Psoas muscle (tissue), 8 donors: ENCODE measurements at places on chromosomes 4 and X. TPM values are rescaled to one million over a fixed set of nuclear protein-coding genes. Genes with fewer than 3 reads are reported as not detected.

DNA sequence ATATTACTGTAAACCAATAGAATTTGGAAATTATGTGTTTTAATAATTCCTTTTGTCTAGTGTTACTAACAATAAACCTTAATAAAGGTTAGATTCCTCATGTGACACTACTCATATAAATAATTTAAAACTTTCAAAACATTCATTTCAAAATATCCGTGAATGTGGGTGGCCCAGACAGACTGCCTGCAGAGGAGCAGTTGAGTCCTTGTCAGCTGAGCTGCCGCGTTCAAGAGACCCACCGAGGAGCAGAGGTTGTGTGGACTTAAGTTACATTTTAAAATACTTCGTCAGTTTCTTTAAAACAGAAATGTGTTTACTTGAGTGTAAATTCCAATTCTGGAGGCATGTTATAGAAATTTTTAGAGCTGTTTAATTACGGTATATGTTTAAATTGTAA, 64.2 kb upstream of the HGFAC start:
- no peaks in the 10 kb centered on the region for H3K36me3 ChIP-seq
- H3K27me3 ChIP-seq, result no peaks in the 10 kb centered on the region
- no peak overlapping the region for H3K27ac ChIP-seq
- H3K4me1 ChIP-seq, result no peaks in the 10 kb centered on the region
- no peak overlapping the region for H3K4me3 ChIP-seq

GRCh38 chr4:110041735-110042134, 129.1 kb downstream of the EGF start:
- no peaks in the 10 kb centered on the region for H3K36me3 ChIP-seq
- H3K27me3 ChIP-seq, result no peaks in the 10 kb centered on the region
- no peaks in the 10 kb centered on the region for H3K4me1 ChIP-seq
- no peak overlapping the region for H3K27ac ChIP-seq
- no peak for DNase-seq

GRIA2 gene
- polyA plus RNA-seq, result 0.09 TPM

GRCh38 chrX:136747003-136747986, 33.4 kb downstream of the ARHGEF6 start:
- no peak overlapping the region for H3K4me3 ChIP-seq
- H3K27me3 ChIP-seq, result no peaks in the 10 kb centered on the region
- H3K4me1 ChIP-seq, result peaks cover 40% of the 10 kb centered on the region
- no peaks in the 10 kb centered on the region for H3K36me3 ChIP-seq

GRCh38 chr4:32148111-32148666, 1428.0 kb downstream of the PCDH7 start:
- no peaks in the 10 kb centered on the region for H3K36me3 ChIP-seq
- no peaks in the 10 kb centered on the region for H3K4me1 ChIP-seq
- no peak overlapping the region for H3K4me3 ChIP-seq
- DNase-seq, result no peak
- no peaks in the 10 kb centered on the region for H3K27me3 ChIP-seq
- no peak overlapping the region for H3K27ac ChIP-seq

GRCh38 chr4:99587803-99588202, 13.2 kb downstream of the MTTP start:
- H3K4me3 ChIP-seq, result no peak overlapping the region
- DNase-seq, result no peak
- peak overlapping the region; percentile 4 for H3K27ac ChIP-seq
- H3K27me3 ChIP-seq, result no peaks in the 10 kb centered on the region

- H3K27ac ChIP-seq, result no peak overlapping the region
- no peaks in the 10 kb centered on the region for H3K27me3 ChIP-seq
- H3K36me3 ChIP-seq, result no peaks in the 10 kb centered on the region
- H3K4me1 ChIP-seq, result no peaks in the 10 kb centered on the region
Measured at GRCh38 chrX:133670383-133670782, 255.1 kb upstream of the GPC4 start.

DNA sequence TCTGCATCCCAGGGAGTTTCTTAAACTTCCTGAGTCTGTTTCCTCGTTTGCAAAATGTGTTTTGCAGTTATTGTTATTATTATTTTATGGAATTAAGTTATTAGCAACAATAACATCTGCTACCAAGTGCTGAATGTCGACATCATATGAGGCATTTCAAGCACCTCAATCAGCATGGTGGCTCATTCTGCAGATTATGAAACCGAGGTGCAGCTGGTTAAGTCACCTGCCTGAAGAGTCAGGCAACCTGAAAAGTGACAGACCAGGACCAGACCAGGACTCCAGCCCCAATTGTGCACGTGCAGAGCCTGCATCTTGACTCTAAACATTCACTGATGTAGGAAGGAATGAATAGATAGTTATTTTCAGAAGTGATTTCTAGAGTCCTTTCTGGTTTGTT, 99.8 kb downstream of the AFAP1 start:
- H3K27me3 ChIP-seq, result no peaks in the 10 kb centered on the region
- no peak overlapping the region for H3K4me3 ChIP-seq
- H3K27ac ChIP-seq, result no peak overlapping the region
- H3K36me3 ChIP-seq, result peaks cover 9% of the 10 kb centered on the region
- no peak for DNase-seq

IL3RA gene
- polyA plus RNA-seq, result 3.4 TPM

XPNPEP2 gene
- 0.52 TPM for polyA plus RNA-seq

- peak overlapping the region; percentile 85 for H3K27ac ChIP-seq
- no peaks in the 10 kb centered on the region for H3K27me3 ChIP-seq
- peaks cover 16% of the 10 kb centered on the region for H3K4me1 ChIP-seq
- H3K36me3 ChIP-seq, result no peaks in the 10 kb centered on the region
Measured at GRCh38 chrX:68894513-68895340, 65.9 kb downstream of the EFNB1 start.

IL15 gene
- polyA plus RNA-seq, result 3.0 TPM

DNA sequence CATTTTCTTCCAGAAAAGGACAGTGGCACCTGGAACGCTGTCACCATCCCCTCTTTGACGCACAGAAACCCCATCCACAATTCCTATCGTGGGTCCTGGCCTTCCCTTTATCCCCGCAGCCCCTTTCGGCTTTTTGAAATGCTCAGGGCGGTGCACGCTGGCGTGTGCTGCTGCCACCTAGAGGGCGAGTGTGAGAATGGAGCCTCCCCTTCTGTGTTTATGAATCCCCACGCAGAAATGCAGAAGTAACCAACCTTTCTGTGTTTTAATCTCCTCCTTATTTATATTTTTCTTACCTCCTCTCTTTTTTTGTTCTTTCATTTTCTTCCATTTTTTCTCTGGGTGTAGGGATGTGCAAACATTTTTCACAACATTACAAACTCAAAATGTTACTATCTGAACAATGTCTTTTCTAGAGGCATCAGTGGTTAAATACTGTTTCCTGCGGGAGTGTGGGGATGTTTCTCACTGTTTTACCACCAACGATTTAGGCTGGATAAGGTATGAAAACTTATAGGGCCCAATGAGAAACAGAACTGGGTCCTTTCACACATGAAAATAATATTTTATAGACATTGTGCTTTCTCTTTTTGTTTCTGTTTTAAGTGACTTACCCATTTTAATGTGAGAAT, 50.0 kb downstream of the TMA16 start:
- no peak overlapping the region for H3K27ac ChIP-seq
- peak overlapping the region; percentile 41 for H3K4me3 ChIP-seq
- no peaks in the 10 kb centered on the region for H3K4me1 ChIP-seq
- H3K36me3 ChIP-seq, result no peaks in the 10 kb centered on the region
- no peaks in the 10 kb centered on the region for H3K27me3 ChIP-seq

HTR2C gene
- not detected for polyA plus RNA-seq

- no peak overlapping the region for H3K4me3 ChIP-seq
- H3K27me3 ChIP-seq, result no peaks in the 10 kb centered on the region
- no peak overlapping the region for H3K27ac ChIP-seq
- H3K4me1 ChIP-seq, result no peaks in the 10 kb centered on the region
- H3K36me3 ChIP-seq, result no peaks in the 10 kb centered on the region
Measured at GRCh38 chrX:31449965-31450364, 378.1 kb upstream of the FTHL17 start.

DNA sequence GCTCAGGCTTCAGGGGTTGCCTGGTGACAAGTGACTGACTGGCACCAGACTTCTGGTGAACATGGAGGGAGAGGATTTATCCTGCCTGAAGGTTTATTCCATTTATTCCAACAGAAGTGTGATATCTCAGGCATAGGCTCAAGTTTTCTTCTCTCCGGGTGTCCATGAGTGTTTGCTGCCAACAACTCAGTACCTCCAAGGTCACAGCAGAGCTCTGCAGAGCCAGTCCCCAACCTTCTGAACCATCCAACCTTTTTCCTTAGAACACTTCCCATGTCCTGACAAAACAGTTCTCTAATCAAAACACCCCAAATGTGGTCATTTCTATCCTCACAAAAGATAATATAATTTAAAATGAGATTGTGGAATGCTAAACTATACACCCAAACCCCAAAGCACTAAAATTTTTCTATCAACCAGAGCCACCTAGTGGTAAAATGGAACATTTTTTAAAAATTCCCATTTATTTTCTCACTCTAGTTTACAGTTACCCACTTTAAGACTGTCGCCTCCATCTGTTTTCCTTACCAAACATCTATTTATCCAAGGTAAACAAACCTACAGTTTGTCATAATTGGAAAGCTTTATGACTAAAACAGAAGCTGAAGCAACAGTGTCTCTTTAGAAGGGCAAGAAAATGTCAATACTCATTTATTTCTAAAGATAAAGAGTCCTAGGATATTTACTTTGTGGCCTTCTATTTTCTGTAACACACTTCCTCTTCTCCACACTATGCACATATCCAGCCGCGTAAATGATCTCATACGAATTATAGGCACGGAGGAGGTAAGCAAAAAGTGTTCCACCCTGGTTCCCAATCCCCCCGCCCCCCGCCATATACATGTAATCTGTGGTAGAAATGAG, 39.5 kb downstream of the TMEM154 start:
- no peaks in the 10 kb centered on the region for H3K4me1 ChIP-seq
- H3K4me3 ChIP-seq, result no peak overlapping the region

FAM133A gene
- polyA plus RNA-seq, result not detected

GEMIN8 gene
- polyA plus RNA-seq, result 8.2 TPM

GRCh38 chr4:107094332-107094731, 58.2 kb upstream of the DKK2 start:
- H3K4me1 ChIP-seq, result peaks cover 13% of the 10 kb centered on the region
- no peak for DNase-seq
- H3K27ac ChIP-seq, result no peak overlapping the region
- H3K36me3 ChIP-seq, result no peaks in the 10 kb centered on the region

SEPTIN11 gene
- 5.7 TPM for polyA plus RNA-seq

- H3K36me3 ChIP-seq, result no peaks in the 10 kb centered on the region
- DNase-seq, result peak; percentile 53
- H3K4me1 ChIP-seq, result no peaks in the 10 kb centered on the region
Measured at GRCh38 chr4:73998040-73999011, at the start of gene CXCL5. TSS of gene CXCL5 (minus strand) at chr4:73998677. CDS start at chr4:73998581, 96 bp downstream.

- no peak for DNase-seq
- H3K27me3 ChIP-seq, result no peaks in the 10 kb centered on the region
- peaks cover 21% of the 10 kb centered on the region for H3K4me1 ChIP-seq
- H3K36me3 ChIP-seq, result no peaks in the 10 kb centered on the region
- H3K4me3 ChIP-seq, result no peak overlapping the region
- H3K27ac ChIP-seq, result no peak overlapping the region
Measured at GRCh38 chr4:25427871-25428270, 50.8 kb downstream of the ANAPC4 start.

- no peak overlapping the region for H3K27ac ChIP-seq
- peaks cover 14% of the 10 kb centered on the region for H3K4me1 ChIP-seq
- H3K27me3 ChIP-seq, result no peaks in the 10 kb centered on the region
- H3K36me3 ChIP-seq, result no peaks in the 10 kb centered on the region
Measured at GRCh38 chr4:107835406-107835805, 10.7 kb downstream of the SGMS2 start.

- no peak overlapping the region for H3K4me3 ChIP-seq
- H3K27ac ChIP-seq, result no peak overlapping the region
- no peaks in the 10 kb centered on the region for H3K4me1 ChIP-seq
- no peak for DNase-seq
- H3K27me3 ChIP-seq, result peaks cover 8% of the 10 kb centered on the region
Measured at GRCh38 chrX:19628011-19628575, 112.8 kb upstream of the MAP3K15 start.

AADAT gene
- polyA plus RNA-seq, result 0.96 TPM

UCP1 gene
- polyA plus RNA-seq, result 0.09 TPM

GRCh38 chr4:110867251-110867960, 244.5 kb upstream of the PITX2 start:
- H3K4me1 ChIP-seq, result peaks cover 18% of the 10 kb centered on the region
- no peak overlapping the region for H3K27ac ChIP-seq
- H3K36me3 ChIP-seq, result no peaks in the 10 kb centered on the region
- no peak overlapping the region for H3K4me3 ChIP-seq
- no peaks in the 10 kb centered on the region for H3K27me3 ChIP-seq

- no peak for DNase-seq
- no peaks in the 10 kb centered on the region for H3K36me3 ChIP-seq
- no peaks in the 10 kb centered on the region for H3K27me3 ChIP-seq
- no peaks in the 10 kb centered on the region for H3K4me1 ChIP-seq
- no peak overlapping the region for H3K4me3 ChIP-seq
Measured at GRCh38 chr4:87758270-87758669, 41.1 kb upstream of the IBSP start.

- no peaks in the 10 kb centered on the region for H3K27me3 ChIP-seq
- H3K36me3 ChIP-seq, result no peaks in the 10 kb centered on the region
- no peak overlapping the region for H3K27ac ChIP-seq
- DNase-seq, result no peak
- H3K4me1 ChIP-seq, result no peaks in the 10 kb centered on the region
- no peak overlapping the region for H3K4me3 ChIP-seq
Measured at GRCh38 chr4:19327364-19327763, 924.3 kb upstream of the SLIT2 start.

- H3K36me3 ChIP-seq, result no peaks in the 10 kb centered on the region
- no peak overlapping the region for H3K27ac ChIP-seq
- H3K27me3 ChIP-seq, result no peaks in the 10 kb centered on the region
- H3K4me3 ChIP-seq, result no peak overlapping the region
- no peaks in the 10 kb centered on the region for H3K4me1 ChIP-seq
Measured at GRCh38 chrX:148537556-148538182, 37.3 kb downstream of the AFF2 start.

GRCh38 chr4:81257021-81257420, 42.0 kb upstream of the PRKG2 start:
- no peaks in the 10 kb centered on the region for H3K36me3 ChIP-seq
- H3K27me3 ChIP-seq, result no peaks in the 10 kb centered on the region
- no peak for DNase-seq
- no peaks in the 10 kb centered on the region for H3K4me1 ChIP-seq

DNA sequence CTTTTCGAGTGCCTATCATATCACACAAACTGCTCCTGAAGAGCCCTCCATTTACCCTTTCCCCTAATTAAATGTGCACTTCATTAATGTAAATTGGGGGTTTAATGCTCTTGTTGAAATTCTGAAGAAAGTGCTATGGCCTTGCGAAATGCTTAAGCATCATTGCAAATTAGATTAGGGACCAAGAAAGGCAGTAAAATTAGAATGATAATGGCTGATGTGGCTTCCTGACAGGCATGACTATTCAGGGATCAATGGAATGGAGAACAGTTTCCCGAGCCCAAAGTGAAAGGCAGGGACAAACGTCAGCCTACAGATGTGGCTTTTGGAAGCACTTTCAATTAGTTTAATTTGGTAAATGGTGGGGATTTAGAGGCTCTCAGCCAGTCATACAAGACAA, 120.1 kb downstream of the NKX6-1 start:
- no peak overlapping the region for H3K27ac ChIP-seq
- DNase-seq, result no peak
- H3K36me3 ChIP-seq, result no peaks in the 10 kb centered on the region
- H3K4me1 ChIP-seq, result no peaks in the 10 kb centered on the region

GRCh38 chr4:113476800-113477199, 284.7 kb downstream of the CAMK2D start:
- peak overlapping the region; percentile 24 for H3K27ac ChIP-seq
- DNase-seq, result no peak
- no peaks in the 10 kb centered on the region for H3K27me3 ChIP-seq
- H3K36me3 ChIP-seq, result no peaks in the 10 kb centered on the region
- no peak overlapping the region for H3K4me3 ChIP-seq

AR gene
- 1.7 TPM for polyA plus RNA-seq
